ENCODE measurements at places on chromosomes 7 and 10.

GRCh38 chr7:64308016-64308270 lies 5.8 kb upstream of the ZNF736 start:
- no peaks in the 10 kb centered on the region for H3K36me3 ChIP-seq
- H3K4me1 ChIP-seq = peaks cover 10% of the 10 kb centered on the region
- H3K27me3 ChIP-seq = no peaks in the 10 kb centered on the region
- peak overlapping the region; percentile 80 for H3K27ac ChIP-seq
- H3K4me3 ChIP-seq = peak overlapping the region; percentile 63
- no peak for DNase-seq

DNA sequence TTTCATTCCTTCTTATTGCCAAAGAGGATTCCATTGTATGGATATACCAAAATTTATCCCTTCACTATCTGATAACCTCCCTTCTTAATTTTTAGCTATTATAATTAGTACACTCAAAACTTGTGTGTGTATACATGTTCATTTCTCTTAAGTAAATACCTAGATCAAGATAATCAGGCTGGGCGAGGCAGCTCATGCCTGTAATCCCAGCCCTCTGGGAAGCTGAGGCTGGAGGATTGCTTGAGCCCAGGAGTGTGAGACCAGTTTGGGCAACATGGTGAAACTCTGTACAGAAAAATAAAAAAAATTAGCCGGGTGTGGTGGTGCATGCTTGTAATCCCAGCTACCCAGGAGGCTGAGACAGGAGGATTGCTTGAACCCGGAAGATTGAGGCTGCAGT lies 15.8 kb upstream of the ACHE start:
- no peak for DNase-seq
- no peak overlapping the region for H3K4me3 ChIP-seq
- no peaks in the 10 kb centered on the region for H3K4me1 ChIP-seq
- H3K27me3 ChIP-seq = no peaks in the 10 kb centered on the region
- H3K36me3 ChIP-seq = no peaks in the 10 kb centered on the region

GRCh38 chr7:68833422-68833821 lies 764.9 kb upstream of the AUTS2 start:
- no peaks in the 10 kb centered on the region for H3K27me3 ChIP-seq
- H3K27ac ChIP-seq = no peak overlapping the region
- no peak for DNase-seq
- H3K4me3 ChIP-seq = no peak overlapping the region
- H3K4me1 ChIP-seq = no peaks in the 10 kb centered on the region
- no peaks in the 10 kb centered on the region for H3K36me3 ChIP-seq

GRCh38 chr7:4845740-4846142 lies 16.1 kb downstream of the PAPOLB start:
- H3K27ac ChIP-seq = no peak overlapping the region
- no peaks in the 10 kb centered on the region for H3K4me1 ChIP-seq

- DNase-seq = no peak
- H3K27ac ChIP-seq = no peak overlapping the region
- no peaks in the 10 kb centered on the region for H3K36me3 ChIP-seq
- H3K4me1 ChIP-seq = peaks cover 3% of the 10 kb centered on the region
- no peak overlapping the region for H3K4me3 ChIP-seq
Observed at GRCh38 chr10:133109711-133110110, 22.0 kb downstream of the ADGRA1 start.

DNA sequence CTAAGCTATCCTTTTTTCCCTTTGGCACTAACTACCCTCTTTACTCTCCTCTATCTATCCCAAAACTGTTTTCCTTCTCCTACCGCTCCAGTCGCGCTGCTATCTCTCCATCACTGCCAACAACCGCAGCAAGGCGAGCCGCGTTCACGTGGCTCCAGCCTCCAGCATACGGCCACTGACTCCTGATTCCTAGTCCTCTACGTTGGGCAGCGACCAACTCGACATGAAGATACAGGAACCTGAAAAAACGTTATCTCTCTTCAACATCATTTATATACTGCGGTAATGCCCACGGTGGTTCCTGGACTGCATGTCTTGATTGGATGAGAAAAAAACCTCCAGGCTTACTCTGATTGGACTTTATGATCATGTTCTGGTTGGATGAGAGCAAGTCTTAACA lies 129.5 kb downstream of the ZNF716 start:
- no peak overlapping the region for H3K27ac ChIP-seq
- no peaks in the 10 kb centered on the region for H3K36me3 ChIP-seq
- no peaks in the 10 kb centered on the region for H3K27me3 ChIP-seq
- DNase-seq = no peak

- H3K36me3 ChIP-seq = no peaks in the 10 kb centered on the region
- no peak overlapping the region for H3K4me3 ChIP-seq
- no peaks in the 10 kb centered on the region for H3K4me1 ChIP-seq
- no peak overlapping the region for H3K27ac ChIP-seq
Observed at GRCh38 chr10:62390497-62391176, 16.5 kb downstream of the ZNF365 start.

DNA sequence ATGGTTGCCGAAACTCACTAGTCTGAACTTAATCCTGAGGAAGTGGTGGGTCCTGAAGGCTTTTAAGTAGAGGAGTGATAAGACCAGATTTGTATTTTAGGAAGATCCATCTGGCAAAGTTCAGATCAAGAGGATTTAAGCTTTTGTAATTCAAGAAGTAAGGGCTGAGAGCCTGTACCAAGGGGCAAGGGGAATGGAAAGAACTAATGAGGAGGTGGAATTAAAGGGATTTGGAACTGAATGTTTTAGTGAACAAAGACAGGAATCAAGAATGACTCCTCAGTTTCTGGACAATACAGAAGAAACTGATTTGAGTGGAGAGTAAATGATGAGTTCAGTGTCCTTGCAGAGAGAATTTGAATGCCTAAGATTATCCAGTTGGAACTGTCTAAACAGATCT lies 249.0 kb downstream of the C7orf25 start:
- no peaks in the 10 kb centered on the region for H3K27me3 ChIP-seq
- H3K4me1 ChIP-seq = no peaks in the 10 kb centered on the region
- DNase-seq = no peak
- no peaks in the 10 kb centered on the region for H3K36me3 ChIP-seq

DNA sequence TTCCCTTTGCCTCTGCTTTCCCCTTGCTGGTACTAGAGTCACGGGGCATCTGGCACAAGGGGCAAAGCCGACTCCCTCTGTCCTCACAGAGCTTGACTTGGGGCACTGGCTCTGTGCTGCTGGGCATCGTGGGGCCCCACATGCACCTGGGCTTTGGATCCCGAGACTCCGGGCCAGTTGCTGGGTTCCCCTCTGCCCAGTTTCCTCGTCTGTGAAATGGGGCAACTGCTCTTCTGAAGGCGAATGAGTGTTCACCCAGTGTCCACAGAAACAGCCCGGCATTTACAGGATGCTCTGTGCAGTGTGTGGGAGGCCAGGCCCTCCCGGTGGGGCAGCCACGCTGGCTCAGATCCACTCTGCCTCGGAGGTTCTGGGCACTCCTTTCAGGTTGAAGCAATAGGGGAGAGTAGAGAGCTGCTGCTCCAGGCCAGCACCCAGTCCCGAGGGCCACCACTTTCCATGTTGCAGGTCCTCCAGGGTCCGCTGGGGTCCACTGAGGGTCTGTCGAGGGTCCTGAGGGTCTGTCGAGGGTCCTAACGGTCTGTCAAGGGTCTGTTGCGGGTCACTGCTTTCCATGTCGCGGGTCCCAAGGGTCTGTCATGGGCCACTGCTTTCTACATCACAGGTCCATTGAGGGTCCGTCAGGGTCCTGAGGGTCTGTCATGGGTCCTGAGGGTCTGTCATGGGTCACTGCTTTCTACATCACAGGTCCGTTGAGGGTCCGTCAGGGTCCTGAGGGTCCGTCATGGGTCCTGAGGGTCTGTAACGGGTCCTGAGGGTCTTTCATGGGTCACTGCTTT lies 103.6 kb downstream of the VIPR2 start:
- no peak overlapping the region for H3K4me3 ChIP-seq
- no peaks in the 10 kb centered on the region for H3K27me3 ChIP-seq
- no peak overlapping the region for H3K27ac ChIP-seq
- DNase-seq = no peak
- no peaks in the 10 kb centered on the region for H3K4me1 ChIP-seq

- no peaks in the 10 kb centered on the region for H3K36me3 ChIP-seq
- no peak overlapping the region for H3K27ac ChIP-seq
- no peak for DNase-seq
- H3K4me1 ChIP-seq = peaks cover 10% of the 10 kb centered on the region
Observed at GRCh38 chr7:4694305-4694704, 12.2 kb downstream of the FOXK1 start.

- H3K27ac ChIP-seq = peak overlapping the region; percentile 87
- peaks cover 81% of the 10 kb centered on the region for H3K36me3 ChIP-seq
- H3K4me1 ChIP-seq = peaks cover 73% of the 10 kb centered on the region
- no peak overlapping the region for H3K4me3 ChIP-seq
Observed at GRCh38 chr10:71756311-71757191, 16.8 kb downstream of the VSIR start.

DNA sequence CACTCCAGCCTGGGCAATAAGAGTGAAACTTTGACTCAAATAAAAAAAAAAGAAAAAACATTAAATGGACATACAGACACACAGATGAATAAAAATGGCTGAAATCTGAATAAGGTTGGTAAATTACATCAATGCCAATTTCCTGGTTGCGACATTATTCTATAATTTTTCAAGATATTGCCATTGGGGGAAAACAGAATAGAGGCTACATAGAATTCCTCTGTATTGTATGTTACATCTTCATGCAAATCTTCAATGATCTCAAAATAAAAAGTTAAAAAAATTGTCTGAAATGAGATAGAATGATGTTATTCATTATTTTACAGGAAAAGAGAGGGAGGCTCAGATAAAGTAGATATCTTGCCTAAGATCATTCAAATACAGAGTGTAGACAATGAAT lies 234.0 kb downstream of the SDHAF3 start:
- H3K27ac ChIP-seq = no peak overlapping the region
- H3K27me3 ChIP-seq = no peaks in the 10 kb centered on the region
- H3K36me3 ChIP-seq = no peaks in the 10 kb centered on the region

GRCh38 chr7:122622682-122623081 lies 76.2 kb downstream of the RNF133 start:
- H3K27me3 ChIP-seq = no peaks in the 10 kb centered on the region
- no peaks in the 10 kb centered on the region for H3K36me3 ChIP-seq
- H3K27ac ChIP-seq = no peak overlapping the region
- DNase-seq = no peak

- no peaks in the 10 kb centered on the region for H3K4me1 ChIP-seq
- H3K27ac ChIP-seq = no peak overlapping the region
- H3K27me3 ChIP-seq = no peaks in the 10 kb centered on the region
- H3K4me3 ChIP-seq = peak overlapping the region; percentile 1
Observed at GRCh38 chr10:18334116-18334867, 194.1 kb downstream of the CACNB2 start.

- no peak overlapping the region for H3K27ac ChIP-seq
- H3K4me1 ChIP-seq = no peaks in the 10 kb centered on the region
- H3K4me3 ChIP-seq = no peak overlapping the region
- H3K36me3 ChIP-seq = no peaks in the 10 kb centered on the region
Observed at GRCh38 chr10:70791386-70792039, 6.3 kb upstream of the TBATA start.

DNA sequence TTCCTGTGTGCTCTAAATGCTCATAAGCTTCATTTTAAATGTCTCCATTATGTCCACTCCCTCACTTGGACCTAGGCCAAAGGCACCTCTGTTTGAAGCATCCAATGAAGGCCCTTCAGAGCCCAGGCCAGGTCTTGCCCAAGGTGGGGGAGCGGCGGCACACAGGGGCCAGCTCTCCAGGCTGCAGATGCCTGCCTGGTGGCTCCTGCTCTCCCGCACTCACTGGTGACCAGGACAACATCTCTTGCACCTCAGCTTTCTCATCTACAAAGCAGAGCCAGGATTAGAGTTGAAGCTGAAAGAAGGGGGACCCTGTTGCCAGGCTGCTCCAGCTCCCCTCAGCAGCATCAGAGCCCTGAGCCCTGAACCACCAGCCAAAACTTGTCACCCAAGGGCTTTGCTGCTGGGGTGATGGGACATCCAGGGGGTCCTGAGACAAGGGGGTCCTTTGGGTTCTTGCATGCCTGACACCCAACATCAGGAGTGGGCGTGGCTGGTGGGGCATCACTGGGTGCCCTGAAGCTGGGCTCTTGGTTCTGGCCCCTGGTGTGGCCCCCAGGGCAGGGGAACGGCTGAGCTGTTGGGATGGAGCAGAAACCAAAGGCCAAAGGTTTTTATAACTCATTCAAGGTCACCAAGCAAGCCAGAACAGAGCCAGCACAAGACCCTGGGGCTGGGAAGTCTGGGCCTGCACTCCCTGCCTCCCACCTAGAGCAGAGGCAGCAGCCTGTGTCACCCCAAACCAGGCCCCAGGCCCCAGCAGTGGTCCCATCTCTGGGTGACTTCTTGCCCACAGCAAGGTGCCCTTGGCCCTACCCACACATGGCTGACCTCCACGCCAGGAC lies 1.2 kb downstream of the NACAD start:
- no peak overlapping the region for H3K4me3 ChIP-seq
- H3K4me1 ChIP-seq = peaks cover 14% of the 10 kb centered on the region
- no peak for DNase-seq
- H3K27me3 ChIP-seq = peaks cover 15% of the 10 kb centered on the region
- H3K27ac ChIP-seq = no peak overlapping the region

- H3K4me1 ChIP-seq = peaks cover 5% of the 10 kb centered on the region
- no peaks in the 10 kb centered on the region for H3K36me3 ChIP-seq
- no peaks in the 10 kb centered on the region for H3K27me3 ChIP-seq
Observed at GRCh38 chr7:106143711-106144337, 31.7 kb upstream of the SYPL1 start.

DNA sequence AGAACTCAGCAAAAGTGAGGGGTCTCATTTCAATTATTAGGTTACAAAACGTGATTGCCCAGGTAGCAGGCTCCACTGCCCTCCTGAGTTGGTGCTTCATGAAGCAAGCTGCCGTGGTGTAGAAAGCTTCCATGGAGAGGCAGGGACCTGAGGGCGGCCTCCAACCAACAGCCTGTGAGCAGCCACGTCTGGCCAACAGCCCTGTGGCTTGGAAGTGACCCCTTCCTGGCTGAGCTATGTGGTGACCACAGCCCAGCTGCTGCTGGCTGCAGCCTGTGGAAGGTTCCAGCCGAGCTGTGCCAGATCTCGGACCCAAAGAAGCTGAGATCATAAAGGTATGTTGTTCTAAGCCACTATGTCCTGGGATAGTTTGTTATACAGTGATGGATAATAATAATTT lies 122.5 kb upstream of the KLF6 start:
- no peaks in the 10 kb centered on the region for H3K27me3 ChIP-seq
- H3K27ac ChIP-seq = peak overlapping the region; percentile 58
- no peak overlapping the region for H3K4me3 ChIP-seq
- DNase-seq = peak; percentile 52
- peaks cover 13% of the 10 kb centered on the region for H3K4me1 ChIP-seq
- no peaks in the 10 kb centered on the region for H3K36me3 ChIP-seq

All from upper lobe of left lung (tissue), 6 donors.